ENCODE measurements at places on chromosomes 4 and X.

- DNase-seq, result no peak
These were observed 48.9 kb downstream of the TBC1D9 start for GRCh38 chr4:140707325-140707724.

DNA sequence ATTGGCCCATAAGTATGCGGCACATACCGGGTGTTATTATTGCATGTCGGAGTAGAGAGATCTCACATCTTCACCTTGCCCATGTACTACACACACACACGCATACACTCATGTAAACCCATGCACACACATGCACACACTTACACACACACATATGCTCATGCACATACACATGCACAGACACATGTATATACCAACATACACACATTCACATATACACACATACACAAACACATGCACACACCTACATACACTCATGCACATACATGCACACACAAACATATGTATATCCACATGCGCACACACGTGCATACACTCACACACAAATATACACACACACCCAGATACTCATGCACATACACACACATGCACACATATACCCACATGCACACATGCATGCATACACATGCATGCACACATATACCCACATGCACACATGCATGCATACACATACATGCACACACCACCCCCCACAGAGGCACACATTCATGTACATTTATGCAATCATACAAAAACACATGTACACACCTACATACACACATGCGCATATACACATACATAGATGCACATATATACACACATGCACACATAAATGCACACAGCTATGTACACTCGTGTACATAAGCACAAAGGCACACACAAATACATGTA lies 11.2 kb downstream of the CYP4V2 start:
- no peak for DNase-seq

GRCh38 chrX:18883234-18883960 lies 100.5 kb downstream of the PHKA2 start:
- no peak for DNase-seq

- no peak for DNase-seq
These were observed 4.3 kb upstream of the NAA15 start for GRCh38 chr4:139297001-139297410.

- peak; percentile 83 for DNase-seq
These were observed 5.4 kb downstream of the GABRQ start for GRCh38 chrX:152642931-152643564.

DNA sequence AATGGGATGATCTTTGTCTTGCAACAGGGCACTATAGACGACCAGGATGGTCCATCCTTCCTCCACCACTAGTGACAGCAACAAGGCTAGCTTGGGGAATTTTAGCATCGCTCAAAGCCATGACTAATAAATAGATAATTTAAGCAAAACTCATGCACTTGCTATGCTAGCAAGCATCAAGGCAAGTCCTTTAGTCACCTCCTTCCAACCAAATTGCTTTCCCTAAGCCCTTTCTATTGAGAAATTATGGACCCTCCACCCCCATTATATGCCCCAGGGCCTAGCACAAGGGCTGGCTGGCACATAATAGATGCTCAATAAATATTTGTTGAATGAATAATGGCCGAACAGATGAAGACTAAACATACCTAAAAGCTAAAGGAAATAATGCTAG lies 28.6 kb downstream of the SLC16A2 start:
- DNase-seq, result no peak

DNA sequence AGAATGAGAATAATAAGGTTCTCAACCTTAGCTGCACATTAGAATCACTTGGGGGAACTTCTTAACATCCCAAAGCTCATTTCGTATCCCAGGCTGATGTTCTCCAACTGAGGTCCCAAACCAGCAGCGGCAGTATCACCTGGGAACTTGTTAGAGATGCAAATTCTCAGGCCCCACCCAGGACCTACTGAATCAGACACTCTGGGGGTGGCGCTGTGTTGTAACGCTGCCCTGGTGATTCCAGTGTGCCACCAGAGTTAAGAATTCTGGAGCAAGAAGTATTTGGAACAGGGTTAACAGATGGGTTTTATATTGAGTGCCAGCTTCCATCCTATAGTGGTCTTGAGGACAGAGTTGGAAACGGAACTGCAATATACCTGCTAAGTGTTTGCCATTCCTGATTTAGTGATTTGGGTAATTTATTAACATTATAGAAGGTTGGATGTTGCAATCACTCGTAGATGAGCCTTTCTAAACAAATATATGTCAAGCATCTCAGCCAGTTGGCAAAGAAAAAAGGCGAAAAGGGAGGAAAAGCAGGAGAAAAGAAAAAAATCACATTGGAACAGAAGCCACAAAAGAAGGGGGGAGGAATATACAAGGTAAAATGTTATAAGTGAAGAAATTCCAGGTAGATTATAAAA lies 141.0 kb downstream of the ARX start:
- no peak for DNase-seq

DNA sequence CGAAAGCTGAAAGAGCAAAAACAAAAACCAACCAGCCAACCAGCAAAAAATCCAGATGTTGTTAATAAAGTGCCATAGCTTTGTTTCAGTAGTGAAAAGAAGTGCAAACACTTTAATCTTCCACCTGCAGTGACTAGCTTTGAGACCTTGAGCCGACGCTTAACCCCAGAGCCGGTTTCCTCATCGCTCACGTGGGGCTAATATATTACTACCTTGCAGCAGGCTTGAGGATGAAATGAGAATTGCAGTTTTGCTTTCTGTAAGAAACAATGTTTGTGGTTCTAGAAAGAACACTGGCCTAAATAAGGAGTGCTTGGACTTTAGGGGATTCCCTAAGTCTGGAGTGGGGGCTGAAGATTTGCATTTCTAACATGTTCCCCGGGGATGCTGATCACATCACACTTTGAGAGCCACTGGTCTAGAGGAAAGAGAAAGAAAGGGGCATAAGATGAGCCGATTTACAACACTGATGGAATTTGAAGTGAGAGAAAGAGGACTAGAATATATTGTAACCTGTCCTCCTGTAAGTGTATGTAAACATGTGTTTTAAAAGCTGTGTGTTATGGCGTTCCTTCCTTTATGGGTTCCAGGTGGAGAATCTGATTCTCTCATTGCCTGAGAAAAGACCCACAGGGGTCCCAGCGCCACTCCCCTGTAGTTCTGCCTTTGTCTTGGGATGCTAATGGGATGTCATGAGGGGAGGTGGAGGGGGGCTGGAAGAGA lies 1.4 kb downstream of the FGF2 start:
- DNase-seq, result peak; percentile 76

GRCh38 chr4:172787111-172787510 lies 381.5 kb upstream of the GALNT7 start:
- DNase-seq, result no peak

DNA sequence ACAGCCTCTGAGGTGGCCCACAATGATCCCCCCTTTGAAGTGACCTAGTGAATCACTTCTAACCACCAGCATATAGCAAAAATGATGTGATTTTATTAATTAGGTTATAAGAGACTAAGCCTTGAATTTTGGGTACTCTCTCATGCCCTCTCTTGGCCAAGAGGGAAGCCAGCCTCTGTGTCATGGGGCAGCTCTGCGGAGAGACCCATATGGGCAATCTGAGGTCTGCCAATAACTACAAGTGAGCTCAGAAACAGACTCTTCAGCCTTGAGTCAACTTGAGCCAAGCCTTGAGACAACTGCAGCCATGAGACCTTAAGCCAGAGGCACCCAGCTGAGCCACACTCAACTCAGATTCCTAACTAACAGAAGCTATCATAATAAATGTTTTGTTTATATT lies 45.7 kb downstream of the MANBA start:
- no peak for DNase-seq

GRCh38 chr4:54493862-54494261 lies 163.9 kb upstream of the KIT start:
- DNase-seq, result no peak

All from spinal cord (tissue), 10 donors.